Kidney glomerular epithelial cell (primary cell): ENCODE measurements at places on chromosomes 16 and 17.

DNA sequence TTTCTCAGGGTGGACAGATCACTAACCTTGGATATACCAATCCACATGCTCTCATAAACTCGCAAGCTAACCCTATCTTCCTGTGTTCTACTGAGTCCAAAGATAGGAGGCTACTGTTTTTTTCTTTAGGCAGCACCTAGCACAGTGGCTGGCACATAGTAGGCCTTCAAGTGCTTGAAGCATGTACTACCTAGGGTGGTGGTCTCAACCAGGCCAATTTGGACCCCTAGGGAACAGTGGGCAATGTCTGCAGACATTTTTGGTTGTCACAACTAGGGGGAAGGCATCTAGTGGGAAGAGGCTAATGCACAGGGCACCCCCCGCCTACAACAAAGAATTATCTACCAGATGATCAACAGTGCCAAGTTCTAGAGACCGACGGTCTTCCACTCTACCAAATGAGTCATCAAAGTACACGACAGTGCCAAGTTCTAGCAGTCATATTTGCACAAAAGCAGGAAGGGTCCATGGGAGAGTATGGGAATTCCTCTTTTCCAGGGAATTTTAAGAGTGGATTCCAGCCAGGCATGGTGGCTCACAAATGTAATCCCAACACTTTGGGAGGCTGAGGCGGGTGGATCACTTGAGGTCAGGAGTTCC lies 390.3 kb downstream of the SLC39A11 start:
- DNase-seq, result no peak

GRCh38 chr17:17320911-17321220 lies 17.7 kb downstream of the NT5M start:
- no peak for DNase-seq

- DNase-seq, result peak; percentile 22
Observed at GRCh38 chr17:50129728-50130558, at the start of gene SAMD14. Gene SAMD14 (minus strand): TSS chr17:50130160. CDS start chr17:50124959, 5,201 bp downstream.

- DNase-seq, result no peak
Observed at GRCh38 chr16:88750854-88751253, 34.2 kb downstream of the PIEZO1 start.

GRCh38 chr16:84397090-84397489 lies 28.8 kb downstream of the ATP2C2 start:
- no peak for DNase-seq

GRCh38 chr17:31488264-31488981 lies 96.9 kb downstream of the RAB11FIP4 start:
- DNase-seq, result no peak
